DMS53 (cell line): ENCODE measurements at places on chromosomes 12 and 14.
A peak's percentile ranks its signal among the peaks of the same experiment; 100 is the strongest.

DNA sequence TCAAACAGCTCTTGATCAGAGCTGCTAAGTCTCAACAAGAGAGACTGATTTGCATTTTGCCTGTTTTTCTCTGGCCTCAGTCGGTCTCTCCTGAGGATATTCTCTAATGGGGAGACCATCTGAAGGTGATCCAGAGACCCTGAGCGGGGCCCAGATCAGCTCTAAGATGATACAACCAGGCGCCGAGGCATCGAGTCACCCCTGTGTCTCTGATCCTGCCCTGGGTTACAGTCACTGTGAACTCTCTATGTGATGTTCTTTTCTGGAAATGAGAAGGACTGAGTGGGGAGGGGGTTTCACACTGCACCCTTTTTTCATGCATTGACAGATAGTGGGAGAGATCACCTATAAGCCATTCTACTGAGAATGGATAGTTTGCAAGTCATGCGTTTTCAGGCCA lies 247.6 kb upstream of the PWP1 start:
- DNase-seq = no peak

- DNase-seq = peak; percentile 53
Observed at GRCh38 chr14:39491134-39491571, 58.9 kb upstream of the FBXO33 start.

- peak; percentile 96 for DNase-seq
Observed at GRCh38 chr12:30822385-30823155, 67.8 kb upstream of the CAPRIN2 start.

- DNase-seq = no peak
Observed at GRCh38 chr14:51653775-51654532, 2.2 kb downstream of the FRMD6 start.

- DNase-seq = peak; percentile 85
Observed at GRCh38 chr12:30926243-30927221, at the start of gene TSPAN11. Gene TSPAN11, plus strand, starts transcription at chr12:30926748. Its CDS starts 27,244 bp downstream, at chr12:30953992.

DNA sequence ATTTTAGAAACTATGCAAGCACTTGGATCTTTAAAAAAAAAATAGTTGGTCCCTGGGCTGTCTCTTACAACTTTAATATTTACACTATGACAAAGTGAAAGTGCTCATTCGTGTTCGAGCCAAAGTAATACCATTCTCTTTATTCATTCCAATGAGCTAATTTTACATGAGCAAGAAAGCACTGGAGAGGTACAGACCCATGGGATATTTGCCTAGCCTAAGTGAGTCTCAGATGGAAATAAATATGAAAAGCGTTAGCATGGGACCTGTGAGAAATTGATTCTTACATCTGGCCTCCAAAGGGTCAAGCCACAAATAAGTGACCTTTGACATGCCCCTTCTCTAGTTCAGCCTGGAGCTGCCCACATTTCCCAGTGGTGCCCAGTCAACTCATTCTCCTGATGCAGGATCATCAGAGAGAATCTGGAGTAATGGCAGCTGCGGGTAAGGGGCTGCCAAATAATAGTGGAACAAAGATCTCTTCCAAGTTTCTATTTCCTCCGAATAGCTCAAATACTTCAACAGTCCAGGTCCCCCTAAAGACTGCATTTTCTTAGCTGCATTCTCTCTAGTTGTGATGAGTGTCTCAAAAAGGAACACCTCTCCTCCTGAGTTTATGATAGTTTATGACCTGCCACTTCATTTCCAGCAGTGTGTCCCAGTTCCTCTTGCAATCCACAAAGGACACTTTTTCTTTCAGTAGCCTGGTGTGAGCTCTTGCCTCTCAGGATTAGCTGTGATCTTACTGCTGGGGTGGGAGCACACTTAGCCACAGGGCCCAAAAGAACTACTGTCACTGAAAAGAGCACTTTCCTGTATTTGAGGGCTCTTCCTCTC lies 208.2 kb downstream of the DAD1 start:
- DNase-seq = no peak

DNA sequence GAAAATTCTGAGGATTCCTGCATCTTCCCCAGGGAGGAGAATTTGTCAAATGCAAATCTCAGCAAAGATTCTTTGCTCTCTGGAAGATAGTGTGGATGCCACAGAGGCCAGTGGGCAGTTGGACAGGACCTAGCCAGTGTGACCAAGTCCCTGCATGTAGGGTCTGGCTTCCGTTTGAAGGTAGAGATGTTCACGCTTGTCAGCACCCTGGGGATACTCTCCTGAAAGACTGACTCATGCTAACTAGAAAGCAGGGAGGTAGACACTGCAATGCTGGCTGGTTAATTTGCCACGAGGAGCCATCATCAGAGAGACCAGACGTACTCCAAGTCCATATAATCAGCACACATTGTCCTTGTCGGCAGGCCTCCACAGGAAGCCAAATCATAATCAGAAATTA lies 130.1 kb downstream of the SAMD4A start:
- DNase-seq = no peak

GRCh38 chr12:105078712-105079570 lies 5.3 kb downstream of the ALDH1L2 start:
- DNase-seq = no peak

GRCh38 chr14:32197919-32198318 lies 3.9 kb upstream of the RNU6-7 start:
- peak; percentile 4 for DNase-seq

DNA sequence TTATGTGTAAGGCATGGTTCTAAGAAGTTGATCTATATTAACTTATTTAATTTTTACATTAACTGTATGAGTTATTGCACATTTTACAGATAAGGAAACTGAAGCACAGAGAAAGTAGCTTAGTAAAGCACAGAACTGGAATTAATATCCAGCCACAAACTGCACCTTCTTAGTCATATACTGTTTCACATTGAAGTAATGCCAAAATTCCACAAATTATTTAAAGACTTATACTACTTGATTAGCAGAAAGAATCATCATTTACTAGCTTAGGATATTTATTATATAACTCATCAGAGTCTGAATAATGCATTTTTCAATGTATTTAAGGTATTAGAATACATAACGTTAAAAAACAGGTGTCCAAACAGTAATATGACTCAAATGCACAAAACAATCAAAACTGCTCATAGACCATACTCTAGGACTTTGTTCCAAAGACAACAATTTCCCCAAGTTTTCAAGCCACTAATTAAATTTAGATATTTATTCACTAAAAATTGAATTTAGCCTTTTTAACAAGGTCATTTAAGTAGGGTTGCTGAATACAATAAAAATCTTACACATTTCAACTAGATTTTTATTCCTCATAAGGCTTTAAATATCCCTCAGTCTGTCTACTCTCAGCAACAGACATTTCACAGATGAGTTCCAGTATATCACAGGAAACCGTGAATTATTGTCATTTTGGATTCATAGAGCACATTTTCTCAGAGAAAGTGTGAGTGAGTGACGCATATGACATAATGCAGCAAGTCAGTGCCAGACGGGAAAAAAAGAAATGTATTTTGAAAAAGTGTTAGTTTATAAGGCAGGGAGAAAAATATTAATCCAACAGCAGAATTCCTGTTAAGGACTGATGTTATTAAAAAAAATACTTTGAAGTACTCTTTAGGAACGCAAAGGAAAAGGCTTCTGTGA lies 782.5 kb downstream of the TMTC2 start:
- no peak for DNase-seq

DNA sequence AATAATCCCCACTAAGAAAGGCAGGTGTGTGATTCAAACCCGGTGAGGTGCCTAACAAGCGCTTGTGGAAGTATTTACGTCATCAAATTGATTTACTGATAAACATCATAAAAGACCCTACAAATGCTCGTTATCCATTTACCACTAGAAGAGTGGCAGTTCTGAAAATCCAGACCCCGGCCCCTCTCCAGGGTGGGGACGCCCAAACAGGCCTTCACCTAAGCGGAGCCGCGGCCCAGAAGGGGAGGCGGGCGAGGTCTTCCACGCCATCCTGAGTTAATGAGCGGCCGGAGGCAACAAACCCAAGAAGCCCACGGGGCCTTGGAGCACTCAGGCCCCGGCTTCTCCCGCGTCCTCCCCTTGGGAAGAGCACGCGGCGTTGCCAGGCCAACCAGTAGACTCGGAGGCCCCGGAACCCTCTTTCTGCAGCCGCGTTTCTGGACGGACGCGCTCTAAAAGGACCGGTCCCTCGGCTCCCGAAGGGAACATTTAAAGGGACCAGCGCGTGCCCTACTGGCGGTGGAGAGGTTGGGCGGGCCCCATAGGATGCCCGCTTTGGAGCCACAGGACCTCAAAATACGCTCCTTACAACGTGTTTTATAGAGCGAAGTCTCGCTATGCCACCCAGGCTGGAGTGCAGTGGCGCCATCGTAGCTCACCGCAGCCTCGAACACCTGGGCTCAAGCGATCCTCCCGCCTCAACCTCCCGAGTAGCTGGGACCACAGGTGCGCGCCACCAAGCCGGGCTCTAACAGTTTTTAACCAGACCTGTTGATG lies 3.5 kb downstream of the PTPN21 start:
- peak; percentile 76 for DNase-seq

GRCh38 chr12:1281683-1282366 lies 290.8 kb downstream of the ERC1 start:
- no peak for DNase-seq

- no peak for DNase-seq
Observed at GRCh38 chr12:110936367-110937103, 16.2 kb upstream of the MYL2 start.

GRCh38 chr14:33307691-33308251 lies 369.1 kb downstream of the NPAS3 start:
- DNase-seq = no peak

DNA sequence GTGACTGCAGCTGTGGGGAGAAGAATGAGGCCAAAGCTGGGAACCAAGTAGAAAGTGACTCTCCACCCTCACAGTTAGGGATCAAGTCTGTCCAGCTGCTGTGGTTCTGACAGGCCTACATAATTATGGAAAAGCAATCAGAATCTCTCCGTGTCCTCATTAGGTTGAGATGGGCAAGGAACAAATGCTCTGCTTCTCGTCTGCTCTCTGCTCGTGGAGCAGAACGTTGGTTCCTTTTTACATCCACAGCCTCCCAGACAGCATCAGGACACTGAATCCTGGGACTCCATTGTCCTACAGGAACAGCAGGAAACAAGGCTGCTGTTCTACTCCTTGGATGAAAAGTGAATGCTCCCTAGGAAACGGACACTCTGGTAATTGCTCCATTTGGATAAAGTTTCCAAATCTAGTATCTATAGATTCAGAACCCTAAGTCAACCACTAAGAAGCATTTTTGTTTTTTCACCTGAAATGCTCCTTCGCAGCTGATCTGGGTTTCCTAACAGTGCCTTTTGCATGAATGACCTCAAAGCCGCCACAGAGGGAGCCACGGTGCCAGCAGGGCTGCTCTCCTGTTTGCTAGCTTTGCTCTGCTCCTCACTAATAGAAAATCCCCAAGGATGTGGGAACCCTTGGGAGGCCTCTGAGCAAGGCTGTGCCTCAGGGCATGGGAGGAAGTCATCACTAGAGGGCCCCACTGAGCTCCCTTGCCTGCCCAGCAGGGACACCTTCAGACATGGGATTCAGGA lies 102.0 kb downstream of the EGLN3 start:
- DNase-seq = peak; percentile 91

DNA sequence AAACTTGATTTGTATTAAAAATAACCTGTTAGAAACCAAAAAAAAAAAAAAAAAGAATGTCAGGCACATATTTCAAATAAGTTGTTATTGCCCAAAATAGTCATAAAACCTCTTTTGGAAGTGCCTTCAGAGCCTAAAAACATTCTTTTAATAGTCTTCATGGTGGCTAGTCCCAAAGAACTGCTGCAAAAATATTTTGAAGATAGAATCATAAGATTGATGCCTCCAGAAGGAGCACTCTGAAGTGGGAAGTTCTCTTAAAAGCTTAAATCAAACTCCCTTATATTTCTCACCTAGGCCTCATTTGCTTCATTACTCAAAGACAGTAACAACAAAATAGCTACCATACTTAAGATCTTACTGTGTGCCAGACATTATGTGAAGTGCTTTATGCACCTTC lies 27.2 kb upstream of the NT5DC3 start:
- DNase-seq = no peak

DNA sequence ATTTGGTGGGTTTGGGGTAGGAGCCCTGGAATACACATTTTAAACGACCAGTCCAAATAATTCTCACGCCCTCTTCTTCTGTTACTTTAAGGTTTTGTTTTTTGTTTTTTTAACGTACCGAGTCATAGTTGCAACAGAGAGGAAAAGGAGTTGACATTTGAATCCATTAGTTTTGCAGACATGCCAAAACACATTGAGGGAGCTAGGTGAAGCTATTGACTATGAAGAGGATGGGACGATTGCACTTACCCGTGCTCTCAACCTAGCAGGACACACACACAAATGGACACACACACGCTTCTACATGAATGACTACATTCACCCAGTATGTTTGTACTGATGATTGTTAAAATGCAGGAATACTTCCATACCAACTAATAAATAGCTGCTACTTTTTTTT lies 54.3 kb upstream of the CIT start:
- DNase-seq = no peak

DNA sequence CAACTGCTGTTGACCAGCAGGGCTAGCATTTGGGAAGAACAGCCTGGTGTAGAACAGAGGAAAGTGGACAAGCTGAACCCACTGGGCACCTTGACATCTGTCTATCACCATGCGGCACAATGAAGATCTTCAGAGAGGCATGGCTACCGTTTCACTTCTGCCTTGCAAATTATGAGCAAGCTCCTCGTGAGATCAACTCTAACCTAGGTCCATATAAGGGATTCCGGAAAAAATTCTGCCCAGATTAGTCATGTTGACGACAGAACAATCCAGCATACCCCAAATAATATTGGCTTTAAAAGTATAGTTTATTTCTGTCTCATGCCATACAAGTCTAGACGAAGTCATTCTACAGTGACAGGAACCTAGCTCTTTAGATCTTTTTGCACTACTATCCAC lies 91.6 kb upstream of the ATF7IP start:
- no peak for DNase-seq

DNA sequence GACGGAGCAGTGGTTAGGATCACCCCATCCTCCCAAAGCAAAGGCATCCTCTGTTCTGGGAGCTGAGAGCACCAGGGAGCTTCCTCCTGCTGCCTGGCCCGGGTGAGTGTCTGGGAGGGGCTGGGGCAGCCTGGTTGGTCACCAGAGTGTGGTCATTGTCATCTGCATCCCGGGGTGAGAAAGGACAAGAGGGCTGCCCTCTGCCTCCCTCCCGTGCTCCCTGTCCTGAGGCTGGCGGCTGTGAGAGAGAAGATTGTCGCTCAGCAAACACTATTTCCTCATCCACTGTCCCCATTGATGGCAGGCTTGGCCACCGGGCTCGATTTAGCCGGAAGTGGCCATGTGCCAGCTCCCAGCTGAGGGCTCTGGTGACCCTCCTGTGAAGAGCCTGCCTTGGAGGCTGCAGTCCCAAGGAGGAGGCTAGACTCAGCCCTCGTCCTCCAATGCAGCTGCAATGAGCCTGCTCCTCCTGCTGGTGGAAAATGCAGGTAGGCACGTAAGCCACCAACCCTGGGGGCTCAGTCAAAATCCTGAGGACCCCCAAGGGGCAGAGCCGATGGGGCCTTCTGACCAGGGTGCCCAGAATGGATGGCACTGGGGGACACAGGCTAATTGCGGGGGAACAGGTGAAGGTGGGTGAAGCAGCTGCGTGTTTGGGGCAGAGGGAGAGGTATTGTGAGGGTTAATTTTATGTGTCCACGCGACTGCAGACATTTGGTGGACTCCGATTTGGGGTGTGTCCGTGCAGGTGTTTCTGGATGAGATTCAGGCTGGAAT lies 155.7 kb downstream of the KIF26A start:
- DNase-seq = no peak
